Right hindlimb (tissue), 1 donor: ENCODE measurements at places on chromosomes 3 and 15.

- DNase-seq = no peak
Observed at GRCh38 chr3:106577241-106577640, 708.4 kb upstream of the CBLB start.

GRCh38 chr3:183927059-183927458 lies 42.4 kb upstream of the PARL start:
- DNase-seq = no peak

GRCh38 chr3:175606650-175607318 lies 747.6 kb downstream of the NAALADL2 start:
- DNase-seq = no peak

- DNase-seq = no peak
Observed at GRCh38 chr3:76369170-76369569, 583.8 kb upstream of the ZNF717 start.

DNA sequence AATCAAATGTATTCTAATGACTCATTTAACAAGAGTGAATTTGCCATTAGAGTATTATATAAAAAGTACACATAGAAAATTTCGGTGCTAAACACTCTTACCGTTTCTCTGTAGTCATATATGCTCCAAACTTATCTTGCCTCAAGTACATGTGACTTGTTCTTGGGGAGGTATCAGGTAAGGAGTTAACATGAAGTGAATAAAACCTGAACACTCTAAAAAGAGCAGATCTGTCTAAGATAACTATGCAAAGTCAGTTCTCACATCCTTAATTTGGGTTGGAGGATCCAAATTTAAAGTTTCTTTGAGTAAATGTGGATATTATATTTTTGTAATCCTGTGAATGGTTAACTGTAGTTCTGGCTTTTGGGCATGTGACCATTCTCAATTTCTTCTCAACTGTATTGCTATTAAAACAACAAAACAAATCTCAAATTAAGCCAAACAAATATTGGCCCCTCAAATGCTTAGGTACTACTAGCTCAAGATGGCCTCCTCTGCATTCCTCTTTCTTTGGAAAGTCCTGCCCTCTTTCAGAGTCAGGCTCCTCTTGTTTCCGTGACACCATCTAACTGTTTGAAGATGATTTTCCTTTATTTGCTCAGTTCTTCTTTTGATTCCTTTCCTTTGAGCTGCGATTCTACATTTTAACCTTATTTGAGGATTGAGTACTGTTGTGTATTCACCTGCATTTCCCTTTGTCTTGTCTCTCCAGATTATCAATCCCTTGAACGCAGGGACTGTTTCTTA lies 4.2 kb downstream of the EDEM1 start:
- no peak for DNase-seq

DNA sequence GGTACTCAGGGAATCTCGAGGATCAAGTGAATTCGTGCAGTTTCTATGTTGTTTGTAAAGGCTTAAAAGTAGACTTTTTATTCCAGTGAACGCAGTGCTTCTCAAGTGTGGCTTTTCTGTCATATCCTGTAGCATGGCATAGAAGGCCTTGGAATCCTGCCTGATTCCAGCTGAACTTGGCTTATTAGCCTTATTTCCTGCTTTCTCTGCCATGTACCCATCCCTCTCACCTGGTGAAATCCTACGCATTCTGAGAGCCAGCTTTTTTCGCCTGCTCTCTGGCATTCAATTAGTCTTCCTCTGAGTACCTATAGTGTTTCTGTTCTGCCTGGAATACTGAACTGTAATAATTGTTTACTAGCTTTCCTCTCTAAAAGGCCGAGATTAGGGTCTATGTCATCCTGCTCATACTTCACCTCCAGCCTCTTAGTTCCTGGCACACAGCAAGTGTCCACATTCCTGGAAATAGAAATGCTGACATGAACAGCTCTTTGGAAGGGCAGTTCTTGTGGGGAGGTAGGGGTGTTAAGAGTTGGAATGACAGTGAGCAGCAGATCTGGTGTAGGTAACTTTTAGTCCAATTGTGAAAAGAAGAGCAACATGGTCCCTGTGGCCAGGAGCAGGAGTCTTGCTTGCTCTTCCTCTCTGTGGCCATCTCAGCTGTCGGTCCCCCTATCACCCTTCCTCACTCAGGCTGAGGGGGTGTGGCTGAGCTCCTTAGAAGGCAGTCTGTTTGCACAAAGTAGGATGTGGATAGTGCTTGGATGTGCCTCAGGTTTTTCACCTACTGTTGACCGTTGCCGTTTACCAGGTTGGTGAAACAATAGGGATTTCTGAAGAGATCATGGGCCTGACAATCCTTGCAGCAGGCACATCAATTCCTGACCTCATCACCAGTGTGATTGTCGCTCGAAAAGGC lies 30.4 kb downstream of the SLC24A1 start:
- no peak for DNase-seq

GRCh38 chr15:70524470-70524869 lies 238.9 kb downstream of the UACA start:
- no peak for DNase-seq

DNA sequence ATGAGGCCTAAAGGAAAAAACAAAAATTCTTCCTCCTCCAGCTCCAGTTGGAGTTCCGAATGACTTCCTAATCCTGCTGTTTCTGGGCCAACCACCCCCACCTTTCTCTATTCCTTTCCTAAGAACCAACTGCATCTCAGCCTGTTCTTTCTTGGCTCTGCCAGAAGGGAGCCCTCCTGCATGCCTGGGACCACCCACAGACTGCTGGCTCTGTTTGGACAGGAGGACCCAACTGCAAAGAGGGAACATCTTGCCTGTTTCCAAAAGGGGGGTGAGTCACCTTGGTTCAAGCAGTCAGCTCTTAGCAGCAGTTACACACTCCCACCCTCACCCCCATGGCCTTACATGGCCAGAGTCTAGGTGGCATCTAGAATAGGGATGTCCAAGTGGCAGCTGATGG lies 116.0 kb upstream of the PRICKLE2 start:
- peak; percentile 70 for DNase-seq
